ENCODE measurements at places on chromosomes 6 and 20.

DNA sequence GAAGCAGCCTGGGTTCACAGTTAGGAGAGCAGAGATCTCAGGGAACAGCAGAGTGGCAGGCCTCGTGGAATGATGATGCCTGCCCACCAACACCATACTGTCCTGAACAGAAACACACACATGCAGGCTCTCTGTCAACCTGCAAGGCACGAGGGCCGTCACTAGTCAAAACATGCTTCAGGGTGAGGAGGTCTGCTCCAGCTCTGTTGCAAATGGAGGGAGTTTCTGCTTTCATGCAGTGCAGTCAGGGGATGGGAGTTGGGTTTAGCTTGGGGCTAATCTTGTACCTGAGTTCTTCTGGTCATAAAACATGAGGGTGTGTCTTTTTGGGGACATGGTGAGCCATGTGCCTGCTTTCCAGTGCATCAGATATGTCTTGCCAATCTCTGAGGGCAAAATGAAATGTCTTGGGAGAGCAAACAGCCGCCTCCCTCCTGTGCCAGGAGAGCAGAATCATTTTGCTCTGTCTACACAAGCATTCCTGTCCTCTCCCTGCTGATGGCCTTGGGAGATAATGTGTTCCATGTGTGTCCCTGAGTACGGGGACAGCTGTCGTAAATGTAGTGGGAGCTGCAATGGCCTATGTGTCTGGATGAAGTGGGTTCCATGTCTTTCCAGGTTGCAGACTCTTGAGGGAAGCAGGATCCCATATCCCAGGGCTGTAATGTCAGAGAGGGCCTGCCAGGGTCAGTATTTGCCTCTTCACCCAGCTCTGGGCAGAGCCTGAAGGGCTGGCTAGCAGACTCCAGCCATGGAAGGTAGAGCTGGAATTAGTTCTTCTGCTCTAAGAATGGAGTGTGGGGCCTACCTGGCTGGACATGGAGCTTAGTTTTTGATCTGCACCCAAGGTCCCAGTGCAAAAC is 40.6 kb downstream of the MAFB start:
- DNase-seq, result no peak
- no peaks in the 10 kb centered on the region for H3K36me3 ChIP-seq
- peaks cover 7% of the 10 kb centered on the region for H3K27me3 ChIP-seq
- H3K4me3 ChIP-seq, result no peak overlapping the region
- no peak overlapping the region for H3K27ac ChIP-seq

- H3K4me1 ChIP-seq, result no peaks in the 10 kb centered on the region
- H3K36me3 ChIP-seq, result no peaks in the 10 kb centered on the region
- H3K27me3 ChIP-seq, result no peaks in the 10 kb centered on the region
- no peak overlapping the region for H3K27ac ChIP-seq
- H3K4me3 ChIP-seq, result no peak overlapping the region
Observed at GRCh38 chr6:40359808-40360207, 227.4 kb downstream of the LRFN2 start.

GRCh38 chr6:31139599-31139998 is 733 bp upstream of the PSORS1C2 start:
- H3K4me1 ChIP-seq, result peaks cover 12% of the 10 kb centered on the region
- H3K27me3 ChIP-seq, result no peaks in the 10 kb centered on the region
- DNase-seq, result no peak
- no peak overlapping the region for H3K27ac ChIP-seq
- H3K4me3 ChIP-seq, result no peak overlapping the region
- peaks cover 17% of the 10 kb centered on the region for H3K36me3 ChIP-seq

DNA sequence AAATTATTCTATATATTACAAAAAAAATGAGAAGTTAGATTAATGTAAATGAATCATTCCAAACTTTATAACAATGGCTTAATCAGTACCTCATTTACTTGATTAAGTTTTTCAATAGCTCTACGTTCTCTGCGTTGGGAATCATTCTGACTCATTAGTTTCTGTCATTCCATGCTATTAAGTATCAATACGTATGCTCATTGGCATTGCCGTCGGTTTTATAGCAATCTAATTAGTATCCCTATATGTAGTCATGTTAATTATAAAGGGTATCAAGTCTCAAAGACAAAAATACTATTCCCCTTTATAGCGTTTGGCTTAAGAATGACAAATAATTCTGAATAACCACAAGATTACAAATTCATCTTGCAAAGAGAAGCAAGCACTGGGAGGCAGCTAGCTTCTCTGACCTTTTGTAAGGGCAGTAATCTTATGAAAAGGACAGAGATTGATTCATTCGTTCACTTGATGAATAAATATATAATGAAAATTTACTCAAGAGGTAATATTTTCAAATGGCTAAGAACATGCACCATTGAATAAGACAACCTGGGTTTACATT is 41.8 kb downstream of the OLIG3 start:
- H3K4me3 ChIP-seq, result no peak overlapping the region
- no peaks in the 10 kb centered on the region for H3K27me3 ChIP-seq
- DNase-seq, result no peak

DNA sequence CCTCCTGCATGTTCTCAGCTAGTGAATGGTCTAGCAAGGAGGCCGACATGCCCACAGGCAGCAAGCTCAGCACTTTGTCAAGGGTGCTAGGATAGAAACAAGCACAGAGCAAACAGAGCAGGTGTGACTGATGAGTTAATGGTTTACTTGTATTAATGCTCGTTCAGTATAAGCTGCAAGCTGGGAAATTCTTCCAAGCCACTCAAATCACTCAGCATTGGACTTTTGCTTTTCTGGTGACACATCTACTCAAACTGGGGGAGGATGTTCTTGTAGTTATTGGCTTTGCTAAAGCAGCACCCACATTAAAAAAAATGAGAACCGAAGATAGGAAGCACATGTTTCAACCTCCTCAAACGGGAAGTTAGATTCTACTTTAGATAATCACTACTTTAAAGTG is 43.1 kb upstream of the NEDD9 start:
- H3K4me1 ChIP-seq, result peaks cover 4% of the 10 kb centered on the region
- H3K4me3 ChIP-seq, result no peak overlapping the region
- no peaks in the 10 kb centered on the region for H3K36me3 ChIP-seq
- no peak for DNase-seq

All from spinal cord (tissue), 10 donors.